Peyer's patch (tissue), 4 donors: ENCODE measurements at places on chromosomes 12 and 14. TPM values are rescaled to one million over a fixed set of nuclear protein-coding genes. Genes with fewer than 3 reads are reported as not detected.

MANSC4 gene
- total RNA-seq, result not detected

PLD4 gene
- 4.1 TPM for total RNA-seq

CD163 gene
- total RNA-seq, result 72.5 TPM

CNTN1 gene
- total RNA-seq, result 0.53 TPM

OR4K17 gene
- not detected for total RNA-seq

GPRC5D gene
- total RNA-seq, result not detected

PLEK2 gene
- 30.5 TPM for total RNA-seq

SLC39A5 gene
- 950 TPM for total RNA-seq

TPH2 gene
- total RNA-seq, result not detected

SDR9C7 gene
- total RNA-seq, result not detected

IFNG-AS1 gene
- 4.1 TPM for total RNA-seq

ANO2 gene
- 7.2 TPM for total RNA-seq
